ENCODE measurements at places on chromosomes 12 and 14. TPM values are rescaled to one million over a fixed set of nuclear protein-coding genes. Genes with fewer than 3 reads are reported as not detected.

- no peak for DNase-seq
Measured at GRCh38 chr12:95386051-95386450, 87.9 kb upstream of the METAP2 start.

DNA sequence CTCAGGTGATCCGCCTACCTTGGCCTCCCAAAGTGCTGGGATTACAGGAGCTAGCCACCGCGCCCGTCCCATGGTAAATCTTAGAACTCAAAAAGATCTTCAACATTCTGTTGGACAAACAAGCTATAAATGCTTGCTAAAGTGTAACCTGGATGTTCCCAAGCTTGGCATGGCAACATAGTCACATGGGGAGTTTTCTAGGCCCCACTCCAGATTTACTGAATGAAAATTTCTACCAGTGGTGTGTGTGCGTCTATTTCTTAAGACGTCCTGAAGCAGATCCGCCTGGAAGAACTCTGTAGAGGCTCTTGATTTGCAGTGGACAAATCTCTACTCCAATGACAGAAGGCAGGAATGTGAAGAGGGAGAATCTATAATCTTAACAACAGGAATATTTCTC is 59.9 kb downstream of the ZFYVE21 start:
- no peak for DNase-seq

DNA sequence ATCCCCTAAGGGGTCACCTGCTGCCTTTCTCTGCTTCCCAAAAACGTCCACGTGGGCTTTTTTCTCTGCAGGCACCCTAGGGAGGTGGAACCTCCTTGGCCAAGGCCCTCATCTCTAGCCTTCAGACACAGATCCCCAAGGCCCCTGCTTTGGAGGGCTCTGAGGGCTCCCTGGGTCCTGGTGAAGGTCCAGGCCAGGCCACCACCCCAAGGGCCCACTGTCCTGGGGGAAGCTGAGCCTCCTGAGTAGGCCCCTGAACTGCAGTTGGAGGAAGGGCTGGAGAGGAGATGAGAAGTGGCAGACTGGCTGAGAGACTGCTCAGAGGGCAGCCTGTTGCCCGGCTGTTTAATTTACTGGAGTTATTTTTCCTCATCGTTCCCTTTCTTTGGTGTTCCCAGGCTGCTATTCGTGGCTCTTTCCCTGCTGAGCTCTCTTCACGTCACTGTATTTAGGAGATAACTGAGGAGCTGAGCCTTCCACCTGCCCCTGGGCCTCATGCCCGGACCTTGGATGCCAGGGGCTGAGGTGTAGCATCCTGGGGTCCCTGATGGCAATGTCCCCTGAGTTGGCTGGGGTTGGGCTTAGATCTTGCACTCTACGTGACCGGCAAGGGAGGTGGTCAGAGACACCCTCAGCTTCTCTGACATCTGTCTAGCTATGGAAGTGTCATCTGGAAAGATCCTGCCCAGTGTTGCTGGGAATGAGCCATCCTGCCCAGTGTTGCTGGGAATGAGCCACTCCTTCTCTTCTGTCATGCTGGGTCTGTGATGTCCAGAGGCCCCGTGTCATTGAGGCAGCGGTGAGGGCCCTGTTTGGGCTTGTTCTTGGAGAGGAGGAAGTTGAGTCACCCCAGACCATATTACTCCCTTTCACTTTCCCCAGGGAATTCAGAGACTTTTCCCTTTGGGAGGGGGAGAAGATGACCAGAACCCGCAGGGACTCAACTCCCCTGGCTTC is 139.8 kb downstream of the TSPAN9 start:
- no peak for DNase-seq

The FAM90A1 gene
- 2.6 TPM for total RNA-seq

The REM2 gene
- 0.73 TPM for total RNA-seq

Data from H7 (cell line).